Naive thymus-derived CD4-positive, alpha-beta T cell (primary cell): ENCODE measurements at places on chromosomes 12 and 14. TPM values are rescaled to one million over a fixed set of nuclear protein-coding genes. Genes with fewer than 3 reads are reported as not detected.

Gene CD69
- 588 TPM for total RNA-seq

DNA sequence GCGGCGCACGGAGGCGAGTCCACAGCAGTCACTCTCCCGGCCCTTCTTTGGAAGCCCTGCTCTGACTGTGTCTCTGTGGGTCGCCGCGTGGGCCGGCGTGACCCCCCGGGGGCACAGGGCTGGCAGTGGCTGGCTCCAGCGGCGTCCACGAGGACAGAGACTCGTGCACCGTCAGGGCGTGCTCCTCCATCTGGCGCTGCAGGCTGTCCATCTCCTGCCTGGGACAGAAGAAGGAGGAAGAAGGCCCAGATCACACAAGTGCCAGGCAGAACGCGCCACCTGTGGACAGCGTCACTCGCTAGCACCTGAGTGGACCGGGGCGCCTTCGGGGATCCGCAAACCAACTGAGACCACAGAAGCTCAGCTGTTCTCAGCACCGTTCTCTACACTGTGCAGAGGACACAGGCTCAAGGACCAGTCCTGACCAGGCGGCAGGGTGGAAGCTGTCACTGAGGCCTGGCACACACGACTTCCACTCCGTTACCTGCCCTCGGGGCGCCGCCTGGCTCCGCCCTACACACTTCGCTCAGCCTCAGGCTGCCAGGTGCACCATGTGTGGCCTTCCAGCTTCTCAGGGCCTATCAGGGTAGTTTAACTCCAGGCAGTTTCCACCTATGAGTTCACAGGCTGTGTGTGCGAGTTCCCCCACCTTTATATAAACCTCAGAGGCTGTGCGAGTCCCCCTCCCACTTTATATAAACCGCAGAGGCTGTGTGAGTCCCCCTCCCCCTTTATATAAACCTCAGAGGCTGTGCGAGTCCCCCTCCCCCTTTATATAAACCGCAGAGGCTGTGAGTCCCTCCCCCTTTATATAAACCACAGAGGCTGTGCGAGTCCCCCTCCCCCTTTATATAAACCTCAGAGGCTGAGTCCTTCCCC is 11.7 kb upstream of the ANKLE2 start:
- DNase-seq, result no peak

DNA sequence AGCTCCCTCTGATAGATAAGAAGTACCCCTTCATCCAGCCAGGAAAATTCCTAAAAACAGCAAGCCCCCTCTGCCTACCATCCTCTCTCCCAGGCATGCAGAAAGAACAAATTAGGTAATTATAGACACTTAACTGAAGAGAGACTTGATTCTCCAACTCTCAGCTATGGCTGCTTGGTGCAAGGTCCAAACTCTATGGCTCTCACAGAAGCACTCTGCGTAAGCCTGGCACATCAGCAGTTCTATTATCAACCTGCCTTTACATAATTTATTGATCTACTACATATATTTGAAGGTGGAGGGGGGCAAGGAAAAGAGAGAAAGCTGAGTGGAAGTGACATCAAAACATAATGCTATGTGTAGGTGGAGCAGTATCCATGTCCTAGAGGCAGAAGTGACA is 1.1 kb upstream of the MYO1A start:
- DNase-seq, result no peak

- no peak for DNase-seq
Observed at GRCh38 chr12:72390146-72390545, 118.0 kb downstream of the TRHDE start.

Gene LMO3
- not detected for total RNA-seq

DNA sequence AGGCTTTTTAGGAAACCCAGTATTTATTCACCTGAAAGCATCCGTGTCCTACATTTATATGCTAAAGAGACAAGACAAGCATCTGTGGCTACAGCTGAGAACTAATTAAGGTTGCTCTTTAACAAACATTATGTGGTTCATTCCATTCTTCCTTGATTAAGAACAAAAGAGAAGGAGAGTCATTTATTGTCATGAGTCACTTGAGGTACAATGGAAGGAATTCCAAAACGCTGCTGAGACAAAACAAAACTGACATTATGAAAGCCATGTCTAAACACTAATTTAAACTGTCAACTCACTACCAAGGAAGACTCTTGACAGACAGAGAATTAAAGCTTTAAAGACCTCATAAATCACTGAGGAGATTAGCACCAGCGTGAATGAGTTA is 214.4 kb downstream of the BMP4 start:
- DNase-seq, result no peak

DNA sequence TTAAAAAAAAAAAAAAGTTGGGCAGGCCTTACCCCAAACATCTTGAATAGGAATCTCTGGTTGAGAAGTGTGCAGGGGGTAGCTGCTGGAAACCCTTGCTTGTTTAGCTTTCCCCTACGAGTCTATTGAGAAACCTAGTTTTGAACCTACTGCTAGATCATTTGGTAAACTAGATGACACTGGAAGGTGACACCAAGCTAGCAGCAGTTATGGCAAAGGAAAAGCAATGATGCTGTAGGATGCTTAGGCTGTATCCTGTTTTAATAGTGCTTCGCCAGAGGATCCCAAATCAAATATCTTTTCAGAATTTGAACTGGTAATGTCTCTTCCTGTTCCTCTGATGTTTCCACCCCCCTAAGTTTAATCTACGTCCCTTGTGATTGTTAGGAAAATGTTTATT is 5.5 kb upstream of the PCED1B start:
- no peak for DNase-seq

- DNase-seq, result no peak
Observed at GRCh38 chr14:100802766-100803165, 23.2 kb upstream of the MEG3 start.
